Activated CD4-positive, alpha-beta T cell treated with anti-CD3 and anti-CD28 coated beads, Interleukin-2, amount 10 ng/mL, durations not matched to agents 7 days and 5 days (primary cell): ENCODE measurements at places on chromosomes 1 and 21. TPM values are rescaled to one million over a fixed set of nuclear protein-coding genes. Genes with fewer than 3 reads are reported as not detected.

Gene SH2D1B
- not detected for total RNA-seq

Gene IL22RA1
- not detected for total RNA-seq

Gene PTGER3
- 0.15 TPM for total RNA-seq

Gene RYR2
- not detected for total RNA-seq

Gene CFAP410
- total RNA-seq = 16.0 TPM

Gene PLPPR5
- not detected for total RNA-seq

Gene CHIA
- not detected for total RNA-seq

Gene TEDDM1
- total RNA-seq = not detected

Gene NTMT2
- not detected for total RNA-seq

Gene OXCT2
- total RNA-seq = not detected

Gene SIM2
- total RNA-seq = 0.05 TPM

Gene PER3
- total RNA-seq = 2.1 TPM

Gene DDX20
- 18.9 TPM for total RNA-seq

Gene LAMC1
- total RNA-seq = not detected

Gene MRPL55
- 38.6 TPM for total RNA-seq

Gene OR2L3
- total RNA-seq = not detected

Gene NOTCH2
- 64.0 TPM for total RNA-seq

Gene KRTAP10-6
- total RNA-seq = not detected

Gene TNFSF18
- total RNA-seq = not detected

Gene SERINC2
- not detected for total RNA-seq

Gene SELL
- total RNA-seq = 595 TPM

Gene ST7L
- 13.8 TPM for total RNA-seq

Gene FYB2
- not detected for total RNA-seq

Gene OR2T2
- total RNA-seq = not detected

Gene MXRA8
- total RNA-seq = 0.15 TPM

Gene DNASE2B
- total RNA-seq = not detected

Gene TMCO4
- 15.9 TPM for total RNA-seq

Gene PRDM16
- total RNA-seq = 2.3 TPM

Gene NR1I3
- total RNA-seq = not detected

Gene FOXO6
- total RNA-seq = not detected

Gene NBPF11
- 10.8 TPM for total RNA-seq
